ENCODE measurements at places on chromosomes 2 and 18.

GRCh38 chr2:19746611-19747309 is 155.0 kb downstream of the TTC32 start:
- DNase-seq, result no peak

- no peak for DNase-seq
Observed at GRCh38 chr2:194925742-194926141, 731.3 kb upstream of the SLC39A10 start.

DNA sequence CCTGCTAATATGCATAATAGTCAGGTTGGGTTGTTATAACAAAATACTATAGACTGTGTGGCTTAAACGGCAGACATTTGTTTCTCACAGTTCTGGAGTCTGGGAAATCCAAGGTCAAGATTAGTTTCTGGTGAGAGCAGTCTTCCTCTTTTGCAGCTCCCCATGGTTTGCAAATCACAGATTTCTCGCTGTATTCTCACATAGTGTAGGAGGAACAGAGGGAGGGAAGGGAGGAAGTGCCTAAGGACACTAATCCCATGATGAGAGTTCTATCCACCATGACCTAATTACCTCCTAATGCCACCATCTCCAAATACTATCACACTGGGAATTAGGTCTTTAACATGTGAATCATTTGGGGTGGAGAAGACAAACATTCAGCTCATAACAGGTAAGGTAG is 20.1 kb upstream of the PTH2R start:
- no peak for DNase-seq

DNA sequence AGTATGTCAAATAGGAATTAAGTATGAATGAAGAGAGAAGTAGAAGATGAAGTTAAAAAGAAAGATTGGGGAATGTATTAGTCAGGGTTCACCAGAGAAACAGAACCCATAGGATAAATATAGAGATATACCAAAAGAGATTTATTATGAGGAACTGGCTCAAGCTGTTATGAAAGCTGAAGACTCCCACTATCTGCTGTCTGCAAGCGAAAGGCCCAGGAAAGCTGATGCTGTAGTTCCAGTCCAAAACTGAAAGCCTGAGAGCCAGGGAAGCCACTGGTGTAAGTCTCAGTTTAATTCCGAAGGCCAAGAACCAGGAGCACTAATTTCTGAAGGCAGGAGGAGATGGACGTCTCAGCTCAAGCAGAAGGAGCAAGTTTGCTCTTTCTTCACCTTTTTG is 200.9 kb upstream of the FN1 start:
- no peak for DNase-seq

- DNase-seq, result no peak
Observed at GRCh38 chr2:10157293-10157692, 34.8 kb downstream of the RRM2 start.

DNA sequence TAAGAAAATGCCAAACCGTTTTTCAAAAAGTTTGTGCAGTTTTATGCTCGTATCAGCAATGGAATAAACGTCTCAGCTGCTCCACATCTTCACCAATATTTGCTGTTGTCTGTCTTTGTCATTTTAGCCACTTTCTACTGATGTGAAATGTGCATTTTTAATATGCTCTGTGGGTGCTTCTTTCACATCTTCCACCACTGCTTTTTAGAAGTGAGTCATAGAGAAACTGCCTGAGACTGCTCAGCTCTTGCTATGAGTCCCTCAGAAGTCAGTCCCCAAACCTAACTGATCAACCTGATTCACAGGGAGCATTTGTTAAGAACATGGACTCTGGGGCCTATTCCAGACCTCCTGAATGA is 41.0 kb upstream of the EPC2 start:
- no peak for DNase-seq

GRCh38 chr2:128590309-128591021 is 271.8 kb upstream of the HS6ST1 start:
- DNase-seq, result no peak

DNA sequence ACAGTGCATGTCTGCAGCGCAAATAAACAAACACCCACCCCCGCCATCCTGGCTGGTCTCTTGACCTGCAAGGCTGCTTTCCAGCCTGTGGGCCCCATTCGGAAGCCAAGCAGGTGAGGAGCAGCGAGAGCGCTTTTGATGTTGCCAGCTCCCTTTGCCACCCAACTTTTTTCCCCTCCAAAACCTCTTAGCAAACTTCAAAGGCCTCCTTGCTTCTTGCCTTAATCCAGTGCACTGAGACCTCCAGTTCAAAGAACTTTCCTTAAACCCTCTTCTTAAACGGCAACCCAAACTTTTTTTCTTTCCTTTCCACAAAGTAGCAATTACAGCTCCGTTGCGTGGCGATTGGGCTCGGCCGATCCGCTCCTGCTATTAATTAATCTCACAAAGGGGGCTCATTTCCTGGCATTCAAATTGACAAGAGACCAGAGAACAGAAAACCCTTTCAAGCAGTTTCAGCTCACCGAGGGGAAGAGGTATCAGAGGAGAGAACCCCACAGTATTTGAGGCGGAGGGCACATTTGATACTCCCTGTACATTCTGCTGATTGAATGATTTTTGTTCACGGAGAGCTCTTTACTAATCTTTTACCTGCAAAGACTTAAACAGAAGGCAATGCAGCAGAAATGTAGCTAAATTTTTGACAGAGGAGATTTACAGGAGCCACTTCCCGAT is 531.4 kb downstream of the TMEM182 start:
- no peak for DNase-seq

DNA sequence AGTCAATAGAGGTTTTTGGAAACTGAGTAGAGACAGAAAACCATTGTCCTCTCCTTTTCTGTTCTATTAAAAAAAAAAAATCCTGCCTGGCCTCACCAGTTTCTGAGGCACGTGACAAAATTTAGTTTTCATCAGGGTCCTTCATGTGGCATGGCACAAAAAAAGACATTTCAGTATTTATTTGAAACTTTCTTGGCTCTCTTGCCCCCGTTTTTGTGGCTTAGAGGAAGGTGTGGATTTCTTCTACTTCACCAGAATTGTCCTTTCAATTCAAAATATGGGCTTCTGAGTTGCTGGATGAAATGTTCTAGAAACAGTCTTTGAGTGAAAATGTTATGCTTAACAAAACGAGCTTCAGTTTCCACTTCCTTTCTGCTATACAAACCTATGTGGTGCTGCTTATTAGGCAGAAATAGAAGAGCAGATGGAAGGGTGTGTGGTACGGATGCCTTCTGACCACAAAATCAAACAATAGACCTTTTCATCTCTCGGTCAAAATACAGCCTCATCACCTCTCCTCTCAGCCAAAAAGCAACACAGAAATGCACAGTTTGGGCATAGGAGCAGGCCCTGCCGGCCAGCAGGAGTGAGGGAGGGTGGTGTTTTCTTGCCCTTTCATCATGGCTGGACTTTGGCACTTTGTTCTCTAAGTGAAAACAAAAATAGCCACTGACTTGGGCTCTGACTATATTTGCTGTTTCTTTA is 89.2 kb downstream of the SH3RF3 start:
- no peak for DNase-seq

DNA sequence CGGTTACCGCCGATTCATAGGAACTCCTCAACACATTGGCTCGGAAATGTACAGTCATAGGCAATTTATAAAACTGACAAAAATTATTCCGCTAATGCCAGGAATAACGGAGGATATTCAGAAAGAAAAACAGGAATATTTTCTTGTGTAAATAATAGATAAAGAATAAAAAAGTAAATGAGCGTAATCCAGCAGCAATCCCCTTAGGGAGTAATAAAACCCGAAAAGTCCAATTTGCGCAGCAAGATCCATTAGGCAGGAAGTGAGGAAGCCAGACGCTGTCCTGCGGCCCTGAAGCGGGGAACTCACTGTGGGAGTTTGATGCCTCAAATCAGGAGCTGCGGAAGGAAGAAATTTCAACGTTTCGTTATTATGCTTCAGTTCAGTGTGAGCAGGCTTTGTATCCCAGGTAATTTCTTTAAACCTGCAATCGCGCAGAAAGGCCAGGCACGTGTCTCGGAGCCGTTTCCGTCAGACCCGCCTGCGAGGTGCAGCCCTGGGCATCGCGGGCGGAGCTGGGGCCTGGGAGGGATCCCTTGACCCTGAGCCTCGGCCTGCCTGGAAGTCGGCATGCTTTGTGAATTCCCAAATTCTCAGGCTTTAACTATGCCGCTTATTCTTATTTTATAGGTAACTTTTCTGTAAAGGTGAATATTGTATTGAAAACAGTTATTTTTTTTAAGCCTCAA is 180.9 kb upstream of the ALKAL2 start:
- no peak for DNase-seq

DNA sequence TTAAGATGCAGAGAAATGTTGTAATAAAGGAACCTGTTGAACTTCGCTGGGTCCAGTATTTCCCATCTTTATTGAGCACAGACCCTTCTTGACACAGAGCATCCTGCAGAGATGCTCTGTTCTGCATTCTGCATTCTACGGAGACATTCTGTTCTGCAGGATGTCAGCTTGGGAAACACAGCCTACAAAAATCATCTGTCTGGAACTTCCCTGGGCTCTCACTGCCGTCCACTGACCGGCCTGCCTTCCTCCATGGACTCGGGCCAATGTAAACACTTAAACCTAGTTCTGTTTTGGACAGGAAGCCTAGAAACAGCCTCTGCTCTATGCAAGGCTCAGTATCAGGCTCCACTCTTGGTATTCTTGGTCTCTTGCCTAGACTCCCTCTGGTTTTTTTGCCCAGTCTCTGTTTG is 90.0 kb upstream of the PPP1CB start:
- peak; percentile 90 for DNase-seq

DNA sequence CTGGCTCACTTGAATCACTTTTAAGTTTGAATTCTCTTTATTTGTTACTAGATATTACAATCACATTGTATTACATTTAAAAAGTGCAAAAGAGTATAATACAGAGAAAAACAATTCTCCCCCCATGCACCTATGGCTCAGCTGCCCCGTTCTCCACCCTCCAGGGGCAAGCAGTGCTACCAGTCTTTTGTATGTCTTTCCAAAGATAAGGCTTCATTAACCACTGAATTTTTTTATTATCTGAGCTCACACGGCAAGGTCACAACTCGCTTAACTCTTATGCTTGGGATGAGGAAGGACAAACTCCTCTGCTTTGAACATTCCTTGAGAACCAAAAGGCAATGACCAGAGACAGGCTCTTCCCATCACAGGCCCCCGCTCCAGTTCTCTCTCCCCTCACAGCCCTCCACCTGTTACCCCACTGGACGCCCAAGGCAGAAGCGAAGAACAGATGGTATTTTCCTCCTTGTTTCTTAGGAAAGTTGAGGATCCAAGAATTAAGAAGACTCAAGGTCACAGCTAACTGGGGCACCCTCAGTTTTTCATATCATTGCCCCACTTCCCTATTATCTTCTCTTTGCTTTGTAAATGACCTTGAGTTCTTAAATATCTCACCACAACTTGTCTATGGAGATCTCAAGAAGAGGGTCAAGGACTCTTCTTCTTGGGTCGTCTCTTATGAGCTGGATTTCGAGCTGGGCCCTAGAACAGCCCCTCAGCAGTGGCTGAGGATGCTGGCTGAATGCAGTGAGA is 30.1 kb downstream of the SH2D6 start:
- no peak for DNase-seq

GRCh38 chr18:33853187-33853586 is 275.2 kb downstream of the ASXL3 start:
- DNase-seq, result no peak

GRCh38 chr2:147904051-147904450 is 59.2 kb downstream of the ACVR2A start:
- no peak for DNase-seq

- no peak for DNase-seq
Observed at GRCh38 chr2:10360850-10361588, 58.3 kb downstream of the HPCAL1 start.

DNA sequence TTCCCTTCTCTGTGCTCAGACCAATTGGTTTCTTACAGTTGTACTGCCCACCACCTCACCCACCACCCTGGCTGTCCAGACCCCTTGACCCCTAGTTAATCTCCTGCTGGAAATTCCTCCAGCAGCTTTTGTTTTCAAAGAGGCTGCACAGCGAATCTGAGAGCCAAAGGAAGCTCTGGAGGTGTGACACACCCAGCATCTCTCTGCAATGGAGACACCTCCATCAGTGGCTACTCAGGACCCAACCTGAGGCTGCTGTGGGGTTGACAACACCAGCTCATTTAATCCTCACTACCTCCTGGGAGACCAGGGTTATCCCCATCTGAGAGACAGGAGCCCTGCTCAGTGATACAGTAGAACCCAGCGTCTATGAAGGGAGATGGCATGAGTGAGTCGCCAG is 86.4 kb downstream of the BIN1 start:
- no peak for DNase-seq

- DNase-seq, result no peak
Observed at GRCh38 chr2:159710601-159711180, 1.6 kb upstream of the MARCHF7 start.
